ENCODE measurements at places on chromosomes 5 and 9.

DNA sequence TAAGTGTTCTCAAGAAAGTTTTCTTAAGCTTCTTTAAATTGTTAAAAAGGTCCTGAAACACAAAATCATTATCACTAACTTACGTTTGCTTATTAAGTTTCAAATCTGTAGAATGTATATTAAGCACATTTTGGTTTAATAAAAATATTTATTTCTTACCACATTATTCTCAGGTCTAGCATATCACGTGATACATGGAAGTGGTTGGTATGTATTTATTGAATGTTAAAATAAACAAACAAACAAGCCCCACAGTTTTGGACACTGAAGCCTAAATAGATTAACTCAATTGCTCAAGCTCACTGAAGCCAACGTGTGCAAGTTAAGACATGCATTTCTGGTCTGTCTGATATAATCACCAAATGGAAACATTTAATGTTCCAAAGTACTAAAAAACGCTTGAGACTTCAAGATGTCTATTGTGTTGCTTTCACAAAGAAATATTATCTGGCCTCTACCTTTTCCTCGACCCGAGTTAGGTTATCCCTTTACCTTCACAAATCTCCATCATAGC, 1136.9 kb downstream of the TAF11L14 start:
- no peak for DNase-seq

DNA sequence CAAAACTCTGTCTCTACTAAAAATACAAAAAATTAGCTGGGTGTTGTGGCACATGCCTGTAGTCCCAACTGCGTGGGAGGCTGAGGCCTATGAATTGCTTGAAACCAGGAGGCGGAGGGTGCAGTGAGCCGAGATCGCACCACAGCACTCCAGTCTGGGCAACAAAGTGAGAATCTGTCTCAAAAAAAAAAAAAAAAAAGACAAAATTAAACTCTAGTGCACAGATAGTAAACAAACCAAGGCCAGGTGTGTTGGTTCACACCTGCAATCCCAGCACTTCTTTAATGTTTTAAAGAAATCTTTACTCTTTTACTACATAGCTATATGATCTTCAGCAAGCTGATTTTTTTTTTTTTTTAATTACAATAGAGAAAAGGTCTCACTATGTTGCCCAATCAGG, 8.4 kb downstream of the ZCCHC10 start:
- no peak for DNase-seq

GRCh38 chr5:72325566-72326305, 5.6 kb downstream of the PTCD2 start:
- peak; percentile 50 for DNase-seq

DNA sequence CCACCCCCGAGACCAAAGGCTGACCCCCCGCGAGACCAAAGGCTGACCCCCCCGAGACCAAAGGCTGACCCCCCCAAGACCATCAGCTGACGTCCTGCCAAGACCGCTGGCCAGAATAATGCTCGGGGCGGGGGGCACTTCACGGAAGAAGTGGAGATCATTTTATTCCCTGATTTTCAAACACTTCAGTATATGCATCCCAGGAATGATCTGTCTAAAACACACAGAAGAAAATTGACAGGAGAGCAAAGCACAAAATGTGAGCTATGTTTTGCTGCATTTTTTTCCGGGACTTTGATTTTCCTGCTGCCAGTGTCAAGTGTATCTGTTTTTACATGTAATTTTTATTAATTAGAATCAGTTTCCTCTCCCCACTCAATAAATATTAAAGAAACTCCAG, 67.1 kb downstream of the ADAMTS2 start:
- DNase-seq: no peak

- DNase-seq: no peak
These were observed 244.7 kb upstream of the GRAMD2B start for GRCh38 chr5:126178521-126178920.

DNA sequence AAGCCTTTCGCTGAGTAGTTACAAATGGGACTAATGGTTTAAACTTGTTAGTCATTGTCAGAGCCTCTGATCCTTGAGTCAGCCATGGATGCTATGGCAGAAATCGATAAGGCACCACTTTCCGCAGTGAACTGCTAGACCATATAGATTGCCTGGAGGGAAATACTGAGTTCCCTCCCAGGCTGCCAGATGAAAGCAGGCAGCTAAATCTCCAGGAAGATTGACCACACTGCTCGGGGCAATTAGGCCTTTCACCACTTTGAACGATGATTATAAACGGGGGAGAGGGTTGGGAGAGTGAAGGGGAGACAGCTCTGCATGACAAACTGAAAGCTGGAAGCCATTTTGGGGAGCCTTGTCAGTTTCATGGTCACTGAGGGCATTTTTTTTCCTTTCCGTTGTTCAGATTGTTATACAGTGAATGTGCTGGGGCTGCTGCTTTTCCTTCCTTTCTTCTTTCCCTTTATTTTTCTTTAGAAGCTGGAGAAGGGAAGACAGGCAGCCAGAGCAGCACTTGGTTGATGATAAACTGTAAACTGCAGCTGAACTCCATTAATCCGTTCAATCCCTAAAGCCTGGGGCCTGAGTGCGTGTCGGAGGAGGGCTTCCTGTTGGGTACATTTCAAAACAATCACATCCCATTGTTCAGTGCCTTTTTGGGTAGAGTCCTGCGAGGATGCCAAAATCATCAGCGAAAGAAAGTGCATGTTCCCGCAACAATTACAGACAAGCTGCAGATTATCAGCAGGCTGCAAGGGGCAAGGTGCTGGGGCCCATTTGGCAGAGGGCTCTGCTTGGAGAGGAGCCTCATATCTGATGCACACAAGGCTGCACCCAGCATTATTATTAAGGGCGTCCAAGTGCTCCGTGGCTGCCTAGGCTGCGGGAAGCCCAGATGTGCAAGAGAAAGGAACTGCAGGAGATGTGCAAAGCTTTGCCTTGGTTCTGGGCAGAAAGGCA, 308.4 kb downstream of the PSAT1 start:
- DNase-seq: no peak

DNA sequence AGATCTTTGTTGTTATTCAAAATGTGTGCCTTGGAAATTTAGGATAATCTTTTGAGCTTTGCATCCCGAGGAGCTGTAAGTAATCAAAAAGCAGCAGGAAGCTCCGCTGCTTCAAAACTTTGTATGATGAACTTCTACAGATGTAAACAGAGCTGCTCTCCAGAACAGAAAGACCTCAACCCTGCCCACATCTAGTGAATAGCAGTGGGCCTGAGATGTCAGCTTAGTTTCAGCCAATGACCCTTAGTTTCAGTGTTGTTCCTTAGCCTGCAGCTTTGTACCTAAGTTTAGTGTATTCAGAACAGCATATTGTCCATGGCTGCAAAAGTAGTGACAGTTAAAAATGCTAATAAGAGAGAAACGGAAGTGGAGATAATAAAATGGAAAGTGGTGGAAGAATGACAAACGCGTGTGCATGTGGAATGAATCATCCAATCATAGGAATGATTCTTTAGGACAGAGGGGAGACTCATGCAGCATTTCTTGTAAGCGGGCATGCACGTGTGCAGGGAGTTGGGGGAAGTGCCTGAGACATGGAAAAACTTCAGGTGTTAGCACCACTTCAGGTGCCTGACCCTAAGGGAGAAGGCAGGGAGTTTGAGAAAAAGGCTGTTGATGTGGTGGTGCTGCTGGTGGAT, 24.9 kb downstream of the SNX24 start:
- DNase-seq: no peak

- no peak for DNase-seq
These were observed 87.1 kb upstream of the CPLX2 start for GRCh38 chr5:175784230-175784629.

GRCh38 chr5:89083791-89084190, 200.8 kb upstream of the MEF2C start:
- DNase-seq: no peak

- peak; percentile 83 for DNase-seq
These were observed 212.8 kb downstream of the NXNL2 start for GRCh38 chr9:88747768-88748167.

- DNase-seq: no peak
These were observed 165.9 kb downstream of the ICE1 start for GRCh38 chr5:5588386-5588785.

DNA sequence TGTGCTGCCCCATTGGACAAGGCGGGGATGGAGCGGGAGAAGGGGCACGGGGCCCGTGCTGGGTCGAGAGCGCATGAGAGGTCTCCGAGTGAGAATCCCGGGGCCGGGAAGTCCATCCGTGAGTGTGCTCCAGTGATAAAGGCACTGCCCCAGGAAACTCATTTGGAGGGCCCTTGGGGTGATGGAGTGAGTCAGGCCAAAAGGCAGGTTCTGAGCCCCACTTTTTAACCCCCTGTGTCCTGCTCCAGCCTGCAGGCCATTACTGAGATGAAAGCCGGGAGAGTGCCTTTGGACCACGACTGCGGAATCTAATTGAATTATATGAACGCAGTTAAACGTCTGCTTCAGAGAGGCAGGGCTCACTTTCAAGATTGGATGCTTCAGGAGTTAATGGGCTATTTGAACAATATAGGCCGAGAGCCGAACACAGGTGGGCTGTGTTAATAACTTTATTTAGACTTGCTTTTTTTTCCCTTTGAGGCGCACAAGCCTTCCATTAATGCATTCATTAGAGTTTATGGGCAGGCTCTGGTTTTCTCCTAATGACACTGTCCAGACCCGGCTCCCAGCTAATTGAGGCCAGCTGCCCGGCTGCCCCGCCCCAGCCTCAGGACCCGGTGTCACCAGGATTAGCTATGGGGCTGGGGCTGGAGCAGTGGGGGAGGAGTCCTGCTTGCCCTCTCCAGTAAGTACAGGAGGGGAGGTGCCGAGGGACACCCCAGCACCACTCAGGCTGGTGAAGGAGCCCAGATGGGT, 79.1 kb upstream of the LMX1B start:
- no peak for DNase-seq

DNA sequence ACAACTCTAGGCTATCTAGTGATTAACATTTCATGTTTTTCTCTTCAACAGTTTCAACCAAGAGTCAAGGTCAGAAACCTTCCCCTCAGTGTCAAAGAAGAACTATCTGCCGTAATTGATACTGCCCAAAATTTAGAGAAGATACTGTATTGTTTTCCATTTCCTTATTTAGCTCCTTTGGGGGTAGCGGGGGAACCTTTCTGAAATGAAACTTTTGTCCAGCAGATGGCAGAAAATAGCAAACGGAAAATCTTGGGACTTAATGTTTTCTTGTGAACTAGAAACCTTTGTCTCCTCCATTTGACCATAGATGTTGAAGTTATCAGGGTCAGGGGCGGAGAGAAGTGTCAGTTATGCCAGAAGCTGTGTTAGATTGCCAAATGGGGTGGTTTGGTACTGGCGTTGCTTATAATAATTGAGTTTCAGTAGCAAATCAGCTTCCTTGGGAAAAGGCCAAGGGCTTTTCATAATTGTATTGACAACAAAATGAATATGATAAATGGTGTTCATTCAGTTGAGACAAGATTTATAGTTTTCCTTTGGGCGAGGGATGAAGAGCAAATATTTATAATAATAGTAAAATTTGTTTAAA, 101.7 kb upstream of the TLX3 start:
- peak; percentile 56 for DNase-seq

GRCh38 chr9:37197158-37198038, 77.0 kb downstream of the ZCCHC7 start:
- DNase-seq: no peak

DNA sequence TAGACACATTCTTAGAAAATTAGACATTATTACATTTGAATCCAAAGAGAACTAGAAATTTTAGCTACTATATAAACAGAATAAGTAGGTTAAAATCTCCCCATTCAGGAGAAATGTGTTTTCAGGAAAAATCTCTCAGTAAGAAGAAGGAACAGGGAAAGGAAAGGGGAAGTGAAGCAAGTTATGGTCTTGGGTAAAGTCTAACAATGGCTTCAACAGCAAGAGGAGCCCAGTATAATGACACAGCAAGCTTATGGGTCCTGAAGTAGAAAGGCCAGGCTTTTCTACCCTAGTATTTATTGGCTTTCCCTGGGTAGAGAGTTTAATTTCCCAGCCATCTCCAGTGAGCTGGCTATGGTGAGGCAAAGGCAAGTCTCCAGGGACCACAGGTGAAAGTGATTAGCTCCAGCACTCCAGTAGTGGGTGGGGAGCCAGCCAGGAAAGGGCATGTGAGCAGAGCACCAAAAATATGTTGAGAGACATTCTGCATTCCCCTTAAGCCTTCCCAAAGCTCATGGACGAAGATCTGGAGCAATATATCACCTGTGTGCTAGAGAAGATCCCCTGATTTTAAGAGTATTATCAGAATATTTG, 981.7 kb downstream of the NR2F1-AS1 start:
- no peak for DNase-seq

GRCh38 chr9:16136451-16136850, 583.6 kb downstream of the CCDC171 start:
- DNase-seq: no peak

DNA sequence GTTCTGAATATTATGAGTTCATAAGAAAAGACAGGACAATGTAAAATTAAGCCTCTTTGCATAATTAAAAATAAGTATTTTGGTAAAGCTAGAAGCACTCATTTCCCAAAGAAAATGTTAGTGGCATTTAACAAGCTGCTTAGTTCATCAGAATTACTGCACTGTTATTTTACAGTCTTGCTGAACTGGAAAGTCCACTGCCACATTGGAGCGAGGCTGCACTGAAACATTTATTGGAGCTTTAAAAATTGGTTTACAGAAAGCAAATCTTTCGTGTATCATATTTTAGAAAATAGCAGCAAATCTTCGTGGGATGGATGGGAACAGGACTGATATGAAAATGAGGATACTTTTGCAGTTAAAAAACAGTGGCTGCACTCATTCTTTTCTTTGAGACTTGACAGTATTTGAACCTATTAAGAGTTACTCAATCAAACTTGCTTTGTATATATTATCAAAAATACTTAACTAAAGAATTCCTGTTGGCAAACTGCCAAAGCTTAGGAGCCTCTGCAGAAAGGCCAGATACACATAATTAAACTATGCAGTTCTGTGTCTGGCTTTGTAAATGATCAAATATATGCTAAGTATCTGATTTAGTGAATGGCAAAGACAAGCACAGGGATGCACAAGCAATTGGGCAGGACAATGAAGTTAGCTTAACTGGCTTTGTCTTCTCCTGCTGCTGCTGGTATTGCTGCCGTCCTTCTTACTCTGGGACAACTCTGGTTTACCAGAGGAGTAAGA, 16.5 kb upstream of the FBXL7 start:
- DNase-seq: peak; percentile 4

DNA sequence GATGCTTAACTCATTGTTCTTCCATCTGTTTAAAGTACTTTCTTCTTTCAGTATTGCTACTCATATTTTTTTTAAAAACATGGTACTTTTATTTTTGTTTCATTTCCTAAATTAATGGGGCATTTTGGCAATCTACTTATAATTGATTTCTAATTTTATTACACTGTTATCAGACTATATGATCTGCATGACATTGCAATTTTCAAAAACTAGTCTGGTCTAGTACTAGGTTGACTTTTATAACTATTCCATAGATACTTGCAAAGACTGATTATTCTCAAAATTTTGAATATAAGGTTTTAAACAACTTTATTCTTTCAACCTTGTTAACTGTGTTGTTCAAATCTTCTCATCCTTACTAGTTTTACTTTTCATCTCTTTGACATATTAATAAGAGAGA, 63.9 kb upstream of the MVB12B start:
- DNase-seq: no peak

DNA sequence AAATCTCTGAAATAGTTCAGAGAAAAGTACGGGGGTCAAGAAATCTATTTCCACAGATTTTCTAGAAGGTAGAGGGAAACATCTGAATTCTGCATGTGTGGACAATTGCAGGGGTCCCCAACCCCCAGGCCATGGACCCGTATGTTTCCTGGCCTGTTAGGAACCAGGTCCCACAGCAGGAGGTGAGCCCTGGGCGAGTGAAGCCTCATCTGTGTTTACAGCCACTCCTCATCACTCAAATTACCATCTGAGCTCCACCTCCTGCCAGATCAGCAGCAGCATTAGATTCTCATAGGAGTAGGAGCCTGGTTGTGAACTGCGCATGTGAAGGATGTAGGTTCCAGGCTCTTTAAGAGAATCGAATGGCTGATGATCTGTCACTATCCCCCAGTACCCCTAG, 200.5 kb upstream of the EDIL3 start:
- DNase-seq: no peak
